ENCODE measurements at places on chromosomes 16 and 17.
A peak's percentile ranks its signal among the peaks of the same experiment; 100 is the strongest.

- DNase-seq, result no peak
Observed at GRCh38 chr17:50850640-50851039, 15.3 kb downstream of the WFIKKN2 start.

- no peak for DNase-seq
Observed at GRCh38 chr16:77406680-77407079, 28.2 kb downstream of the ADAMTS18 start.

- DNase-seq, result no peak
Observed at GRCh38 chr16:23634461-23635036, 6.6 kb downstream of the PALB2 start.

GRCh38 chr17:6701719-6702118 lies 11.4 kb downstream of the SLC13A5 start:
- peak; percentile 41 for DNase-seq

GRCh38 chr16:48596326-48596725 lies 13.7 kb downstream of the N4BP1 start:
- DNase-seq, result peak; percentile 78

DNA sequence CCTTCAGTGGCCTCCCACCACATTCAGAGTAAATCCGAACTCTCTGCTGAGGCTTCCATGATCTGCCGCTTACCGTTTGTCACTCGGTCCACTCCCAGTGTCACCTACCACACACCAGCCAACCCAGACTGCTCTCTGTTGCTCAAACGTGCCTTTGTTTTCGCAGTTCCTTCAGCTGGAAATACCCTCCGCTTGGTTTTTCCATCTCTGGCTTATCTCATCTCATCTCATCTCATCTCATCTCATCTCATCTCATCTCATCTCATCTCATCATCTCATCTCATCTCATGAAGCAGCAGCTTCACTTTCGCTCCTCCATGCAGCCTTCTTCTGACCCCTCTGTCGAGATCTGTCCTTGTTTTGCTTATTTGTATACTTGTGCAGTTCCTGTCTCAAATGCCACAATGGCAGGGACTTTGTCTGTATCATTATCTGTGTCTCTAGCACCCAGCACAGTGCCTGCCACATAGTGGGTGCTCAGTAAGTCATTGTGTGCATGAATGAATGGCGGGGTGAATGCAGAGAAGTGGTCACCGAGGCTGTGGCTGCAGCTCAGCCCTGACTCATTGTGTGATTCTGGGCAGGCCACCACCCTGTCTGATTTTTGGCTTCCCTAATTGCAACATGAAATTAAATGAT lies 3.8 kb upstream of the SNX20 start:
- peak; percentile 75 for DNase-seq

DNA sequence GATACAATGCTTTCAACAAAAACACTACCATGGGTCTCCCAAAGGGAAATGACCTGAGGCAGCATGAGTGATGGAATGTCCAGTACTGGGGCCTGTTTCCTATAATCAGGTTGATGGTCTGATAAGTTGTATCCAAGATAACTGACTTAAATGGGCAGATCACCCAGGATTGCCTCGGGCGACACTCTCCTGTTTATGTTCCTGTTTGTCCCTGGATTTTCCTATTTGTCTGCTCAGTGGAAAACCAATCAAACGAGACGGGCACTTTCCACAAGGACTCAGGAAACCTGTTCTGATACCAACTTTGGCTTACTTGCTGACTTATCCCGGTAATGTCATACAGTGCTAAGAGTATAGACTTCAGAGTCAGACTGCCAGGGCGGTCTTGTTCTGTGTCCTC lies 27.4 kb downstream of the USP43 start:
- no peak for DNase-seq

DNA sequence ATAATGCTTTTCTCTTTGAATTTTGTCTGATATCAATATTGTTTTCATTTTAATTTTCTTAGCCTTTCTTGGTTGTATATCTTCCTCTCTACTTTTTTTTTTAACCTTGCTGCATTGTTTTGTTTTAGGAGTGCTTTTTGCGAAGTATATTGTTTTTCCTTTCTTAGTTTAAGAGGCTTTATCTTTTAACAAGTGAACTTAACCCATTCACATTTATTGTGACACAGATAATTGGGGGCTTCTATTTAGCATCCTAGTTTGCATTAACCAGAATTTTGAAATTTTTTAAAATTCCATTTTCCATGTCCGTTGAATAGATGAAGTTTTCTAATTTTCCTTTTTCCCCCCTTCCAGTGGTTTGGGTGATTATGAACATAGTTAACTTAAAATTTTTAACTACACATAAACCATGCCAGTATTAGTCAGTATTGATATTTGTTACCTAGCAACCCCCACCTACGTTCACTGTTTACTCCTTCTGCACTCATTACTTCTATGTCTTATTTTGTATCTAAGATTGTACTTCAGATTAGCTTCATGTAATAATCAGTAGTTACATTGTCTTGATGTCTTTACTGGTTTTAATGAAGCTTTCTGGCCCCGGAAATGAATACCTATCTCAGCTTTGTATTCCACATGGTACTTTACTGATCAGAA lies 44.4 kb downstream of the TNRC6A start:
- peak; percentile 10 for DNase-seq

- no peak for DNase-seq
Observed at GRCh38 chr16:79381603-79382042, 218.9 kb downstream of the MAF start.

- no peak for DNase-seq
Observed at GRCh38 chr16:52022980-52023379, 524.0 kb downstream of the TOX3 start.

GRCh38 chr17:30716461-30717290 lies 107.8 kb downstream of the CRLF3 start:
- DNase-seq, result no peak

- no peak for DNase-seq
Observed at GRCh38 chr16:76941113-76941512, 249.9 kb upstream of the MON1B start.

GRCh38 chr17:49717371-49717861 lies 9.7 kb upstream of the SLC35B1 start:
- peak; percentile 78 for DNase-seq

- DNase-seq, result no peak
Observed at GRCh38 chr17:36195434-36196130, 976 bp downstream of the CCL3L1 start.

GRCh38 chr16:49399594-49400364 lies 26.2 kb downstream of the C16orf78 start:
- DNase-seq, result no peak

GRCh38 chr16:83433201-83433600 lies 374.6 kb upstream of the HSBP1 start:
- DNase-seq, result no peak

GRCh38 chr16:17939122-17939536 lies 397.4 kb downstream of the NPIPA8 start:
- peak; percentile 7 for DNase-seq

DNA sequence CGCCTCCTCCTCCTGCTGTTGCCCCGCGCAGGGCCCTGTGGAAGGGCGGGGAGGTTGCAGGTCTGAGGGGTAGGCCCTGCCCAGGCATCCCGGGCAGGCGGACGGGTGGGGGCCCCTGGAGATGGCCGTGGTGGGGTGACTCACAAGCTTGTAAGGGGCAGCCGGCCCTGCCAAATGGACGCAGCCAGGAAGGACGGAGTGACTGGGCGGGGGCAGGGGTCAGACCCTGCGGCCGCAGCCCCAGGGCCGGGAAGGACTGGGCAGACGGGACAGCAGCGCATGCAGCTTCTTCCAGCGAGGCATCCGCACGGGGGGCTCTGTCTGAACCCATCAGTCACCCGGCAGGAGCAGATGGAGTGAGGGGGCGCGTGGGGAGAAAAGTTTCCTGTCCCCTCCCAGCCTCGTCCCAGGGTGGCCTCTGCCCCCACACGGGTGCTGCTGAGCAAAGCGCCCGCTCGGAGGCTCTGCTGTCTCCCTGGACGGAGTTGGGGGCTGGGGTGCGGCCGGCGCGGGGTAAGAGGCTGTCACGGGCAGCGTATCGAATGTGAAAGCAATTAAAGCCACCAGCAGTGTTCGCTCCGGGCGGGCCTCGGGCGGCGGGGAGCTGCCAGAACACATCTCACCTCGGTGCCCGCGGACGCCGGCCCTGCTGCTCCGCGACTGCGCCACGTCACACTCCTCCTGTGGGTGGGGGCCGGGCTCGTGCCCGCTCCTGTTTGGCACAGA lies 5.4 kb upstream of the PRR35 start:
- no peak for DNase-seq

- DNase-seq, result no peak
Observed at GRCh38 chr16:57741660-57742191, 6.2 kb downstream of the KATNB1 start.

DNA sequence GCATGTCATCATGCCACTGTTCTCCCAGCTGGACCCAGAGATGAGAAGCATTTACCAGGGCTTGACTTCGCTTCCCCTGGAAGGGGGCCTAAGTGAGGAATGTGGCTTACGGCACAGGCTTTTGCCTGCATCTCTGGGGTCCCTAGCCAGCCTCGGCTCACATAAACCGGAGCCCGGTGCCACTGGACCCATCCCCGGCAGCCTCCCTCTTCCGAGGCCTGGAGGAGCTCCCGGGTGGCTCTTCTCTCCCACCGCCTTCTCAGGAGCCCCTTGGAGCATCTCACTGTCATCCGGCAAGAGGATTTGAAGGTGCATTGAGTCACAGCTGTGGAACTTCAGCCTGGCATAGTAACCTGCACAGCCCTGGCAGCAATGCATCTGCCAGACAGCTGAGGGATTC lies 29.9 kb upstream of the TBX2 start:
- no peak for DNase-seq

- no peak for DNase-seq
Observed at GRCh38 chr17:80331820-80332219, 71.2 kb downstream of the RNF213 start.

- DNase-seq, result no peak
Observed at GRCh38 chr16:85227084-85227945, 115.0 kb upstream of the CIBAR2 start.

- no peak for DNase-seq
Observed at GRCh38 chr17:12859520-12859919, 70.2 kb downstream of the ARHGAP44 start.

- no peak for DNase-seq
Observed at GRCh38 chr16:57348327-57348726, 10.3 kb upstream of the CCL22 start.

Measured in activated CD4-positive, alpha-beta T cell treated with anti-CD3 and anti-CD28 coated beads, Interleukin-2, amount 50 U/mL, for 16 hours (primary cell).